ENCODE measurements at places on chromosomes 13 and 19.

DNA sequence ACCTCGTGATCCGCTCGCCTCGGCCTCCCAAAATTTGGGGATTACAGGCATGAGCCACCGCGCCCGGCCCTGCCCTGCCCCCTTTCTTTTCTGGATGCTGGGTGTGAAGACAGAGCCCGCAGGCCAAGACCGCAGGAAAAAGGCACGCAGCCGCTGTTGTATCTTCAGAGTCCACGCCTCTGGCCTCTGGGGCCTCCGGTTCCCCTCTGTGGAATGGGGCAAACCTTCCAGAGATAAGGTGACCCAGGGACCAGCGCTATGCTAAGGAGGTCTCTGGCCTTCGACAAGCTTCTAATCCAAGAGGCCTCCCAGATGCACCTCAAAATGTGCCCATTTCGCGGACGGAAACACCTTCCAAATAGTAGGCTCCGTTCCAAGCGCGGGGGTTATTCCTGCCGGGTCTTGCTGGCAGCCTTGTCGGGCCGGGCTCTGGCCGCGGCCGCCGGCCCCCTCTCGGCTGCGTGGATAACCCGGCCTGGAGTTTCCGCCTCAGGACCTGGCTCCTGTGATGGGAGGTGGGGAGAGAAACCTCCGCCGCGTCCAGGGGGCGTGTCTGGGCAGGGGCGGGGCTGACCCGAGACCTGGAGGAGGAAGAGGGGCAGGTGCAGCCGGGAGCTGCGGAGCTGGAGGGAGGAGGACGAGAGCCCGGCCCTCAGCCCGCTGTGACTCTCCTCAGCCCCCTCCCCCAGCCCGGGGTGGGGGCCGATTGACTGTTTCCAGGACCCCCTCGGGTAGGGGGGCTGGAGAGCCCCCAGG lies 13.1 kb downstream of the TJP3 start:
- peak; percentile 10 for DNase-seq

- no peak for DNase-seq
Observed at GRCh38 chr19:50899569-50899968, 11.6 kb downstream of the KLK4 start.

DNA sequence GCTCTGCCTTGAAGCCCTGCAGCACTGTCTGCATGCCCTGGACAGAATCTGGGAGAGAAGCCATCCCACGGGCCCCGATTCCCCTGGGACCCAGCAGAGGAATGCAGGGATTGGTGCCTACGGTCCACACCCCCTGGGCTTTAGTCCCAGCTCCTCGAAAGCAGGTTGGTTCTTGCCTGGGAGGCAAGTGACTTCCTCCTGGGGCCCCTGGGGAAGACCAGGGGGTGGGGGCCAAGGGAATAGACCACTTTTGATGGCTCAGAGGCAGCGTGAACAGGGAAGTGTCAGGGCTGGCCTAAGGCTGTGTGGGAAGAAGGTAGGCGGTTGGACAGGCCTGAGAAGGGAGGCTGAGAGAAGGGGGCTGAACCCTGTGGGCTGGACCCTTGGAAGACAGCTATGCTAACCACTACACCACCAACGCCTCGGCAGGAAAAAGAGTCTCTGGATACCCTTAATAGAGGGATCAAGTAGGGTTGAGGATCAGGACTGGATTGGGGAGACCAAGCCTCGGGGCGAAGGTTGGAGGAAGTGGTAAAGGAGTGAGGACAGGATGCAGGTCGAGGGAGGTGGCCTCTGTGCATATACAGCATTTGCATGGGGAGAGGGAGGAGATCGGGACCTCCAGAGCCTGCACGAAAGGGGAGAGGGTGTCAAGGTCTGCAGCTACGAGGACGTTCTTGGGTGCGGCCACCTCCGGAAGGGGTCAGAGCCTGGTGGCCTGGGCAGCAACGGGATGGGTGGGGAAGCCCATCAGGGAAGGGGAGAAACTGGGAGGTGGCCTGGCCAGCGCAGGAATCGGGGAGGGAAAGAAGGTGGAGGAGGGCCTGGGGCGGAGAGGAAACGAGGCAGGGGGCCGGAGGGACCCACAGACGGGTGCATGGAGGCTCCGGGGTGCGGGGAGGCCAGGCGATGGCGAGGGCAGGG lies 709 bp downstream of the DPP9 start:
- DNase-seq = no peak

DNA sequence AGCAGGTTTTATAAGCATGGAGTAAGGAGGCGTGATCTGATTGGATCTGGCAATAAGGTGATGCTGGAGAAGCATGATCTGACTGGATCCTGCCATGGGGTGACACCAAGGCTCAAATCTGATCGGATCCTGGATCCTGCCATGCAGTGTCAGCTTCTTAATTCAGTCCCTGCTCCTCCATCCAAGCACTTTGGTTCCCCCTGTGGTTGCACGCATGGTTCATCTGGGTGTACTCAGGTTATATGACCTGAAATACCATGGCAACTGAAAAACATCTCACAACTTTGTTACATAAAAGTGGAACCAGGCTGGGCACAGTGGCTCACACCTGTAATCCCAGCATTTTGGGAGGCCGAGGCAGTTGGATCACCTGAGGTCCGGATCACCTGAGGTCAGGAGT lies 17.6 kb upstream of the KLK4 start:
- no peak for DNase-seq

DNA sequence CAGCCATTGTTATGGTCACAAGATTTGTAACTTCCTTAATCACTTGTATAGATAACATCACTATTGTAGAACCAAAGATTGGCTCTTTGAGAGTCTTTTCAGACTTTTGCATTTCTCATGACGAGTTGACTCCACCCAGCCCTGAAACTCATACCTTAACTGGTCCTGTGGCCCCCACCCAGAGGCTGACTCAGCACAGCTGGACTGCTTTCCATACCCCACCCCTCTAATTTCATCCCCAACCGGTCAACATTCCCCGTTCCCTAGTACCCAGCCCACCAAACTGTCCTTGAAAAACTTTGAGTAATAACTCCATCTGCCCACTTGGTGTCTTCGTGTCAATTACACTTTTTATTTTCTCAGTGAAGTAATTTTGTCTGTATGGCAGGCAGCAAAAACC lies 32.1 kb upstream of the SLITRK1 start:
- no peak for DNase-seq

- DNase-seq = no peak
Observed at GRCh38 chr13:51801631-51802099, 2.3 kb downstream of the DHRS12 start.

DNA sequence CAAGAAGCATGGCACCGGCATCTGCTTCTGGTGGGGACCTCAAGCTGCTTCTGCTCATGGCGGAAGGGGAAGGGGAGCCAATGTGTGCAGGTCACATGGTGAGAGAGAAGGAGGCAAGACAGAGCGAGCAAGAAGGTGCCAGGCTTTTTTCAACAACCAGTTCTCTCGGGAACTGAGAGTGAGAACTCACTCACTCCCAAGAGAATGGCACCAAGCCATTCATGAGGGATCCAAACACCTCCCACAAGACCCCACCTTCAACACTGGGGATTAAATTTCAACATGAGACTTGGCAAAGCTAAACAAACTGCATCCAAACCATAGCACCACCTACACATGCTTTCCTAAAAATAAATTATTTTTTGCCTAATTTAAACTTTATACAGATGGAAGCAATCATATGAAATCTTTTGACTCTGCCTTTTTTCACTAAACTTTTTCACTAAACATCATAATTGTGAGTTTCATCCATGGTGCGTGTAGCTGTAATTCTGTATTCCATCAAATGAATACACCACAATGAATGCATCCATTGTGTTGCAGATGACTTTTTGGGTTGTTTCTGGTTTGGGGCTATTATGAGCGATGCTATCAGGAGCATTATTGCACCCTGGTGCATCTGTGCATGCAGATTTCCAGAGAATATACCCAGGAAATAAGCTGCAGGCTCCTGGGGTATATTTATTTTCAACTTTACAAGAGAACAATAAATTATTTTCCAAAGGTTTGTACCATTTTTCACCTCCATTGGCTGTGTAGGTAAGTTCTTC lies 14.6 kb upstream of the IPO5 start:
- no peak for DNase-seq

DNA sequence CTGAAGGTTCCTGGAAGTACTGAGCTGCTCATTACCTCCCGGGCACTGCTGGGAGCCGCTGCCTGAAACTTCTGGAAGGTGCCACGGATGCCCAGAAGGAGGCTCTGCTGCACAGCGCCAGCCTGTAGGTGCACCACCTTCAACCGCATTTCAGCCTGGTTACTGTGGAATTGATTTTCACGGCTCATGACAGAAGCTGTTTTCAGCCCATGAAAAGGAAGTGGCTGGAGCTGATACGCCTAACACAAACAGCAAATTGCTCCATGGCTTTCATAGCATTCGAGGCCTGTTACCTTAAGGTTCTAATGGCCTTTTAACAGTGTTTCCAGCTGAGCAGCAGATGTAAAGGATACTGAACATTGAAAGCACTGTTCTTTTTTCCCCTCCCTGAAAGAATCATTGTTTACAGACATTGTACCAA lies 22.0 kb downstream of the GPC6 start:
- DNase-seq = no peak

DNA sequence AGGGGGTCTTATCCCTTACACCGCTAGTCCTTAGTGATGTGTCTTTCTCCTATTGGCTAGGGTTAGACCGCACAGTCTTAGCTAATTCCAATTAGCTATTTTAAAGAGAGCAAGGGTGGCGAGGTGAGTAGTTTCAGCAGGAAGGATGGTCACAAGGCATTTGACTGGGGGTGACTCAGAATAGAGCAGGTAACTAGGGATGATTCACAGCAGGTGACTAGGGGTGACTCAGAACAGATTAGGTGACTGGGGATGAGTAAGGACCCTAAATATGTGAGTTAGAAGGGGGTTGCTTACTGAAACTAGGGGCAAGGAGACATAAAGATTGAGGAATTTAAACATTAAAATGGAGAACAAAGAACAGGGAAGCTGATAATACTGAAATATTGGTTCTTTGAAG lies 64.3 kb downstream of the ZNF66 start:
- DNase-seq = no peak

- DNase-seq = no peak
Observed at GRCh38 chr13:48398450-48399095, 14.3 kb downstream of the LPAR6 start.

- DNase-seq = no peak
Observed at GRCh38 chr19:18308051-18308947, 14.6 kb downstream of the LSM4 start.

DNA sequence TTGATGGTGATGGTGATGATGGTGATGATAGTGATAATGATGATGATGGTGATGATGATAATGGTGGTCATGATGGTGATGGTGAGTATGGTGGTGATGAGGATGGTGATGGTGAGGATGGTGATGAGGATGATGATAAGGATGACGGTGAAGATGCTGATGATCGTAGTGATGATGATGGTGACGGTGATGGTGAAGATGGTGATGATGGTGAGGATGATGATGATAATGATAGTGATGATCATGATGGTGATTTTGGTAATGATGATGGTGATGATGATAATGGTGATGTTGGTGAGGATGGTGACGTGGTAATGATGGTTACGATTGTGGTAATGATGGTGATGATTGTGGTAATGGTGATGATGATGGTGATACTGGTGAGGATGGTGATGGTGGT lies 10.8 kb upstream of the BCAT2 start:
- DNase-seq = no peak

DNA sequence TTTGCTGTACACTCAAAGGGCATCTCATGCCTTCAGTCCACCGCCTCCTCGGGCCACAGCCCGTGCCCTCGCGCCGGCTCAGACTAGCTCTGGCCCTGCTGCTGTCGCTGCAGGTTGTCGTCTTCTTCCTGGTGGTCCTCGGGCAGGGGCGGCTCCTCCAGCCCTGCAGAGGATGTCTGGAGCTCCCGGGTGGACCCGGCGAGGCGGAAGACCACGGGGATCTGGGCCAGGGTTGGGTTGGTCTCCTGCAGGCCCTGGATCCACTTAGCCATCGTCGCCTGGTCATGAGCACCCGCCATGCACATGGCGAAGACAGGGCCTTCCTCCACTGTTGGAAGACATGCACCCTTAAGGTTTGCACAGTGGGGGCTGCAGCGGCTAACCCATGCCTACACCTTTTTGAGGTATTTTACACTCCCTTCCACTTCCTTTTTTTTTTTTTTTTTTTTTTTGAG lies 489 bp upstream of the ZNF653 start:
- no peak for DNase-seq

DNA sequence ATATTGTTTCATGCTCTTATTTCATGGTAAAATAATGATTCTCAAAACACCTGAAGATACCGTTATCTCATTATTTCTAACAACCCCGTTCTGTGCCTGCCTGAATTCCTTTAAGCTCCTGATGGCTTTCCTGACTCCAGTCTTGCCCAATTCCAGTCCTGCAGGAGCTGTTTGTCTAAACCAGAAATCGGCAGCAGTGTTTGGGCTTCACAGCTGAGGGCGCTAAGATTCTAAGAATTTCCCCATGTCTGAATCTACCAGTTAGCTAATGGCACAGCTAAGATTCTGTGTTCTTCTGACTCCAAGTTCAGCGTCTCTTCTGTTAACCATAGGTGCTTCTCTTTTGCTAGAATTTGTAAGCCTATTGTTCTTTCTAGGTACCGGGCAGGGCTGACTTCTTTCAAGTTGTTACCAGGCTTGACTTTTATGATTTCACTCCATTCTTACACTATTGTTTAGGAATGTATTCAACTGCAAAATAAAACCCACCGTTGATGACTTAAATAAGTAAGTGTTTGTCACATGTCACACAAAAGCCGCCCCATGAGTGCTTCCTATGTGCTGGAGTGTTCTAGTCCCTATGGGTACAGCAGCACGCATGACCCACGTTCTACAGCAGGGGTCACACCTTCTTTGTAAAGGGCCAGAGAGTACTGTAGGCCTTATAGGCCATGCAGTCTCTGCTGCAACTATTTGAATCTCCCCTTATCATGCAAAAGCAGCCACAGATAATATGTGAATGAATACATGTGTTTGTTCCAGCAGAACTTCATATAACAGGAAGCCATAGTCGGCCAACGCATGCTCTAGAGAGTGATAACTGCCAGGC lies 168.3 kb upstream of the RNF113B start:
- no peak for DNase-seq

- DNase-seq = no peak
Observed at GRCh38 chr13:32209652-32210051, 105.5 kb downstream of the ZAR1L start.

GRCh38 chr19:58021541-58022282 lies 12.1 kb upstream of the ZSCAN1 start:
- peak; percentile 38 for DNase-seq

DNA sequence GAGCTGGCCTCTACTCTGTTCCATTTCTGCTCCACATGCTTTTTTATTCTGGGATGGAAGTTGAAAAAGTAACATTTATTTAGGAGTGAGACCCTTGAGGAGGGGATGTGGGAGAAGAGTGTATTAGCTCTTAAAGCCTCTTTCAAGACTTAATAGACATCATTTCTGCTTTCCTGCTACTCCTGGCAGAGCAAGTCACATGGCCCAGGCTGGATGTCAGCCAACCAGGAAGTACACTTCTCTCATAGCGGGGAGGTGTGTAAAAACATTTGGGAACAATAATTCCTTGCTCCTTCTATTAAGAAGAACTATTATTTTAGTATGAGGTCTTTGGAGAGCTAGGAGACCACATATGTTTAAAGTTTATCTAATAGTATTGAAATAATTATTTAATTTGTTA lies 40.6 kb upstream of the FAM216B start:
- no peak for DNase-seq
